Daoy (cell line): ENCODE measurements at places on chromosomes 4 and X. TPM values are rescaled to one million over a fixed set of nuclear protein-coding genes. Genes with fewer than 3 reads are reported as not detected.

DNA sequence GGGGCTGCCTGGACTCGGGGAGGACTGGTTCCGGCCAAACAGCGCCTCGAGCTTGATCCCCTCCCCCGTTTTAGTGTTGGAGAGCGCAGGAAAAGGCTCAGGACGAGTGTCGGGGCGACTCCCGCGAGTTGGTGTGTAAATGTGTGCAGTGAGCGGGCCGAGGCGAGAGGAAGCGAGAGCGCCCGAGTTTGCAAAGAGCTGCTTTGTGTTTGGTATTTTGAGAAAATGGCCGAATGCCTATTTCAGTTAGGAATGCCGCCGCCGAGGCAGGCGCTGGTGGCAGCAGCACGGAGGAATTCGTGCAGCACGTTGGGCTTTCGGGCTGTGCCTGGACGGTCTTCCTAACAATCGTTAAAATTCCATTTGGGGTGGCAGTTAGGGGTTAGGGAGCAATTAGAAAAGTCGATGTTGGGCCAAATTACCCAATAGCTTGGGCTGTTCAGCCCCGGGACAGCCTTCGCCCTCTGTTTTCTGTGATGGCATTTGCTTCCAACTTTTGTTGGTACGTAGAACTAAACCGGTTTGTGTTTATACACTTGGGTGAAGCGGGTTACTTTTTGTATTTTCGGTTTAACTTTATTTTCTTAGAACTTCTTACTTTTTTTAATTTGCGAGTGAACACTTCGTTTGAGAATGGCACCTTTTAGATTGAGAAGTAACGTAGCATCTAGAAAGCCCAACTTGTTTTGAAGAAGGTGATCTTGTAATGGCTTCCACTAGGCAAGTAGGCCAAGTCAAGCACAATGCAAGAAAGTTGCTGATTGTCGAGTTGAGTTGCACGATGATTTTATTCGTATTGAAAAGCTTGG is 1.6 kb downstream of the REST start:
- peak; percentile 26 for DNase-seq

DNA sequence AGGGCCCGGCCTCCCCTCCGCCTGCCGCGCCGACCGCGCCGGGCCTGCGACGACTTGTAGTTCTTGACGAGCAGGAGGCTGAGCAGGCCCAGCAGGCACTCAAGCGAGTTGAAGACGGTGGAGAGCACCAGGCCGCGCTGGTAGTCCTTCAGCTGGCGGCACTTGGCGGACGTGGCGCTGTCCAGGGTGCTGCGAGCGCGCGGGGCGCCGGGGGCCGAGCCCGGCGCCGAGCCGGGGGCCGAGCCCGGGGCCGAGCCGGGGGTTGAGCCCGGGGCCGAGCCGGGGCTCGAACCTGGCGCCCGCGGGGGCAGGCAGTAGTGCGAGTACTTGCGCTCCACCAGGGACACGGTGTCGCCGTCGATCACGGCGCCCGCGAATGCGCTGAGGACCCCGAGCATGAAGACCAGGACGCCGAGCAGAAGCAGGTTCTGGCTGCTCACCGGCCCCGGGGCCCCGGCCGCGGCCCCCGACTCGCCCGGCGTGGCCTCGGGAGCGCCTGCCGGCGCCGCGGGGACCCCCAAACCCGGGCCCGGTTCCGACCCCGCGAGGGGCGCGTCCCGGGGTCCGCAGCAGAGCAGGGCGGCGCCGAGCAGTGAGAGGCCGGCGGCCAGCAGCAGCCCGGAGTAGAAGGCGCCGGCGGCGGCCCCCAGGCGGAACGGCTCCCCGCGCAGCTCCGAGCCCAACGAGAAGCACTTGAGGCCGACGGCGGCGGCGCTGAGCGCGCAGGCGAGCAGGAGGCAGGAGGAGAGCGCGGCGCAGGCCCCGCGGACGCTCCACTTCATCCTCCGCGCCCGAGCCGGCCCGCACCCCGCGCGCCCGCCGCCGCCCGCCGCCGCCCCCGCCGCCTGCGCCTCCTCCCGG is 584 bp downstream of the TMEM271 start:
- DNase-seq, result peak; percentile 29

- DNase-seq, result no peak
These were observed 70.8 kb upstream of the PACRGL start for GRCh38 chr4:20629186-20630106.

DNA sequence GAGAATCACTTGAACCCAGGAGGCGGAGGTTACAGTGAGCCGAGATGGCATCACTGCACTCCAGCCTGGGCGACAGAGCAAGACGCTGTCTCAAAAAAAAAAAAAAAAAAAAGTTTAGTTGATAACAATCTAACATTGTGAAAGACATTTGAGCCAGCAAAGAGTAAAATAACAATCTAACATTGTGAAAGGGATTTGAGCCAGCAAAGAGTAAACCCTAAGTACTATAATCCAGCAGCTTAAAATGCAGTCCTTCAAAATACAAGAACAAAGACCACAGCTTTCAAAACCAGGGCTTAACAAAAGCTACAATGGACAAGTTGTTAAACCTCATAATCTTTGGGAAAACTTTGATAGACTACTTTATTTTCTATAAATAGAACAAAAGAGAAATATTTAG is 16.9 kb downstream of the MFAP3L start:
- no peak for DNase-seq

- DNase-seq, result no peak
These were observed 2.6 kb upstream of the WWC2 start for GRCh38 chr4:183096276-183096965.

DNA sequence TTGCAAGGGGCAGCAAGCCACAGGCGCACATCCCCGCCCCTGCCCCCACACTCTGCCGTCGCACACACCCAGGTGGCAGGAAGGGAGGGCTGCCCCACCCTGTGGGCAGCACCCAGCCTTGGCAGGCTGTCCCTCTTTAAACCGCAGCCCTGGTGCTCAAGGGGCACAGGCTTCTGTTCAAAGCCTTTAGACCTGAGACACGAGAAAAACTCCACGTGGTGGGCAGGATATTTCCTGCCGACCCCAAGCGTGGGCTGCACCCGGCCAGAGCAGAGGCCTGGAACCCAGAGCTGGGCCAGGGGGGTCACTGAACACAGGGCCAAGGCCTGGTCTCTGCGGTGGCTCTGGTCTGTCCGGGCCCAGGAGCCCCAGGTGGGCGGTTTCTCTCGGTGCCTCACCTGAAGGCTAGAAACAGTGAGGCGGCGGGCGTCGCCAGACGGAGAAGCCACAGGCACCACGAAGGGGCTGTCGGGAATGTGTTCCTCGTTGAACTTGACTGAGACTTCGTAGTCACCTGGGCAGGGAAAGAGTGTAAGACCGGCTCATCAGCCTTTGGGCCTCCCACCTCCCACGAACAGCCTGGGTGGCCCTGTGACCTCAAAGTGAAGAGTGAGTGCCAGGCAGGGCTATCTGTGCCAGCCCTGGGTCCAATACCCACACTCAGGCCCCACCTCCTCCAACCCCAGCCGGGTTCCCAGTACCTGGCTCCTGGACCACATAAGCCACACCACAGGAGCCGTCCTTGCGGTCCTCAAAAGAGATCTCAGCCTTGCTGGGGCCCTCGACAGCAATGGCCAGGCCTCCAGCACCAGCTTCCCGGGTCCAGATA is 23.0 kb downstream of the FLNA start:
- no peak for DNase-seq

DNA sequence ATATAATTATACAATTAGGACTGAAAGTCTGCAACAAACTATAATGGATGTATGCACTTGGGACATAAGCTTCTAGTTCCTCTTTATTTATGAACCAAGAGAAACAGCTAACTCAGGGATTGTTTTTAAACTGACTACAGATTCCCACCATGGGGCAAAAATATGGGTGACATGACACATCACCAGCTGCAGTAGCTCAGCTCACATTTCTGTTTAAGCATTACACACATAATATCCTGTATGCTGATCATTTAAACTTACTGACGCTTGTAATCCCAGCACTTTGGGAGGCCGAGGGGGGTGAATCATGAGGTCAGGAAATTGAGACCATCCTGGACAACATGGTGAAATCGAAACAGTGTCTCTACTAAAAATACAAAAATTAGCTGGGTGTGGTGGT is 11.5 kb downstream of the FGB start:
- no peak for DNase-seq

DNA sequence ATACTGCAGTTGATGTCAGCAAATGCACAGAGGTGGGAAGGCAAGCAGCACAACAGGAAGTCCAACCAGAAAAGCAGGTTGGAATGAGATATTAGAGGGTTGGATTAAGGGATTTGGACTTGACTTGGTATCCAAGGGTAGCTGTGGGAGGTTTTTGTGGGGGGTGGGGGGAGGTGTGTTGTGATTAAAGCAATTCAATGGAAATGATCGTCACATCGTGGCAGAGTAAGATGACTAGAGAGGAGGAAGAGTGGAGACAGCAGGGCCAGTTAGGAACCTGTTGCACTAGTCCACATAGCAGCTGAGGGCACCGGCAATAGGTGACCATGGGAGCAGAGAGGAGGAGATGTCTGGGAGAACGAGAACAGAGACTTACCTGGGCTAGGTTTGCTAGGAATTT is 2.4 kb downstream of the SLC25A43 start:
- DNase-seq, result no peak

DNA sequence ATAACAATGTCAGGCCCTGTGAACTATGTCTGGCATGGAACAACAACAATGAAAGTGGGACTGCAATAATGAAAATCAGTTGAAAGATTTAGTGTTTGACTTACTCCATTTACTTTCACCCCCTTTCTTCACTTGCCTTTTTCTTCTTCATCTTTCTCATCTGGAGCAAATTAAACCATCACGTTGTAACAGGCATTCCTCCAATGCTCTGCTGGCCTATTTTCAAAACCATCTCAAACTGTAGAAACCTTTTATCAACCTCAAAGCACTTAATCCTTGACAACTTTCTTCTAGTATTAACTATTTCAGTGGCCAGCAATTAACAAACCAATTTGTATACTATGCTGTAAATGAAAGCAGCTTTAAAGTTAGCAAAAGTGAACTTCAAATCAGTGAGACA is 8.3 kb downstream of the KLHL13 start:
- DNase-seq, result no peak

GRCh38 chr4:97103252-97103651 is 1040.0 kb downstream of the STPG2 start:
- no peak for DNase-seq

DNA sequence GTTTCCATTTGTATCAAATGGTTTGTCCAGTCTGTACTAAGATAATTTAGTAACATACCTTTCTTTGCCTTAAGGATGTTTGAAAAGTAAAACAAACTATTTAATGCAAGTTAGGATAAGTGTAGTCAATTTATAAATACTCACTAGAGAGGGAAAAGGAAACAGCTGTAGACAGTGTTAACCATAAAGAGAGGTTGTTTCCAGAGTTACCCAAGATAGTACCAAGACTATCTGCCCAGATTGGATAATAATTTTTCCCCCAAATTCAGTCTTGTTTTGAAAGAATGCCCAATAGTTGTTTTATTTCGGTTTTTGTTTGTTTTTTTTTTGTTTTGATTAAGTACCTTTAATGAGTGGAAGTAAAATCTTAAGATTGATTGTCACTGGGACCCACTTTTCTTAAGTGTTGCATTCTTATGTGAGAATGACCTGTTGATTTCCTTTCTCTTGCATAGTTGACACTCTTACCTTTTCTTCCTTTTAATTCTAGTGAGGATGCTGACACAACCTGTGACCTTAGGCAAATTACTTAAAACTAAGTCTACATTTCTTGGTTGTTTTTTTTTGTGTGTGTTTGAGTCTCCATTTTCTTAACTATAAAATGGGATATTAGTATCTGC is 12.8 kb downstream of the AFF1 start:
- no peak for DNase-seq

GRCh38 chr4:118760493-118760892 is 75.3 kb downstream of the METTL14 start:
- DNase-seq, result no peak

DNA sequence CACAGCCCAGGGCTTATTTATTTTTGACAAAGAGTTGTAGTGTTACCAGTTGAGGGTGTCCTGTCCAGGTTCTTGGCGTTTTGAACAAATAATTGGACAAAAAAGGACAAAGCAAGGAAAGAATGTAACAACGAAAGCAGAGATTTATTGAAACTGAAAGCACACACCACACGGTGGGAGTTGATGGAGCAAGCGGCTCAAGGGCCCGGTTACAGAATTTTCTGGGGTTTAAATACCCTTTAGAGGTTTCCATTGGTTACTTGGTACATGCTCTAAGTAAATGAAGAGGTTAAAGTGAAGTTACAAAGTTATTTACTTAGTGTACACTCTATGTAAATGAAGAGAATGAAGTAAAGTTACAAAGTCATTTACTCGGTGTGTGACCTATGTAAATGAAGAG is 27.8 kb upstream of the OPHN1 start:
- no peak for DNase-seq

- no peak for DNase-seq
These were observed 136.4 kb downstream of the ADGRL3 start for GRCh38 chr4:61336488-61336887.

DNA sequence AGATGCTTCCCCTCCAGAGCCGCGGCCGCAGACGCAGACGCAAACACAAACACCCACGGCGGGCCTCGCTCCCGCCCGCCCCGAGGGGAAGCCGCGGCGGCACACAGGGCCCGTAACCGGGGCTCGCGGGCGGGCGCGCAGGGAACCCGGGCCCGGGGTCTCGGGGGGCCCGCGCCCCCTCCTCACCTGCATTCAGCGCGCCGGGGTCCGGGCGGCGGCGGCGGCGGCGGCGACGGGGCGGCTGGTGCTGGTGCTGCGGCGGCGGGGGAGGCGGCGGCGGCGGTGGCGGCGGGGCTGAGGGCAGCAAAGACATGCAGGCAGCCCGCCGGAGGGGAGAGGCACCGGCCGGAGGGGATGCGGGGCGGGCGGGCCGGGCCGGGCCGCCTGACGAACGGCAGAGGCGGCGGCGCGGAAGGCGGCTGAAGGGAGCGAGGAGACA is 255 bp upstream of the CNOT6L start:
- no peak for DNase-seq

- no peak for DNase-seq
These were observed 83.9 kb upstream of the MAP3K15 start for GRCh38 chrX:19599253-19599652.

GRCh38 chrX:95836517-95836916 is 848.1 kb upstream of the DIAPH2 start:
- DNase-seq, result no peak

GRCh38 chr4:84417997-84418709 is 80.9 kb downstream of the NKX6-1 start:
- no peak for DNase-seq

DNA sequence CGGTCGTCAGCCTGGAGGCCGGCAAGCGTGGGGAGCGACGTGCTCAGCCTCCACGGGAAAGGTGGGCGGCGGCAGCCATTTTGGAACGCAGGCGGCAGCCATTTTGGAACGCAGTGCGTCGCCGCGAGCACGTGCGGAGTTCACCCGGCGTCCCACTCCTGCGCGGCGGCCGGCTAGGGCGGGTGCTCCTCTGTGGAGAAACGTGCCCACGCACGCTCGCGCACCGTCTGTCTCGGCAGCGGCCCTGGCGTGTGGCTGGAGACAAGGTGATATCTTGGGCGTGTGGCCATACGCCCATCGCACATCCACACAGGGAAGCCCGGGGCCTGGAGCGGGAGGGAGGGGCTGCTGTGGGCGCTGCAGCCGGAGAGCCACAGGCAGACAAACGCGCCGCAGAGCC is 21.1 kb downstream of the CPLX1 start:
- DNase-seq, result no peak

GRCh38 chrX:146934256-146934655 is 119.7 kb upstream of the CXorf51A start:
- no peak for DNase-seq

- no peak for DNase-seq
These were observed 3.2 kb upstream of the GRSF1 start for GRCh38 chr4:70842761-70843435.

Gene NAP1L5
- total RNA-seq, result 2.4 and 4.7 TPM in 2 replicates

Gene GAGE12F
- total RNA-seq, result 2.2 and 2.8 TPM in 2 replicates

Gene TEX13B
- not detected in 2 replicates for total RNA-seq

Gene FOXR2
- 6.0 and 7.2 TPM in 2 replicates for total RNA-seq

Gene GPR101
- not detected in 2 replicates for total RNA-seq

Gene HERC5
- total RNA-seq, result 11.5 and 12.0 TPM in 2 replicates

Gene MGST2
- total RNA-seq, result 21.2 and 23.2 TPM in 2 replicates

Gene TEX28
- total RNA-seq, result not detected in 2 replicates
